ENCODE measurements at places on chromosomes 4 and X.

- no peak for DNase-seq
Measured at GRCh38 chr4:37748485-37748884, 62.3 kb upstream of the RELL1 start.

DNA sequence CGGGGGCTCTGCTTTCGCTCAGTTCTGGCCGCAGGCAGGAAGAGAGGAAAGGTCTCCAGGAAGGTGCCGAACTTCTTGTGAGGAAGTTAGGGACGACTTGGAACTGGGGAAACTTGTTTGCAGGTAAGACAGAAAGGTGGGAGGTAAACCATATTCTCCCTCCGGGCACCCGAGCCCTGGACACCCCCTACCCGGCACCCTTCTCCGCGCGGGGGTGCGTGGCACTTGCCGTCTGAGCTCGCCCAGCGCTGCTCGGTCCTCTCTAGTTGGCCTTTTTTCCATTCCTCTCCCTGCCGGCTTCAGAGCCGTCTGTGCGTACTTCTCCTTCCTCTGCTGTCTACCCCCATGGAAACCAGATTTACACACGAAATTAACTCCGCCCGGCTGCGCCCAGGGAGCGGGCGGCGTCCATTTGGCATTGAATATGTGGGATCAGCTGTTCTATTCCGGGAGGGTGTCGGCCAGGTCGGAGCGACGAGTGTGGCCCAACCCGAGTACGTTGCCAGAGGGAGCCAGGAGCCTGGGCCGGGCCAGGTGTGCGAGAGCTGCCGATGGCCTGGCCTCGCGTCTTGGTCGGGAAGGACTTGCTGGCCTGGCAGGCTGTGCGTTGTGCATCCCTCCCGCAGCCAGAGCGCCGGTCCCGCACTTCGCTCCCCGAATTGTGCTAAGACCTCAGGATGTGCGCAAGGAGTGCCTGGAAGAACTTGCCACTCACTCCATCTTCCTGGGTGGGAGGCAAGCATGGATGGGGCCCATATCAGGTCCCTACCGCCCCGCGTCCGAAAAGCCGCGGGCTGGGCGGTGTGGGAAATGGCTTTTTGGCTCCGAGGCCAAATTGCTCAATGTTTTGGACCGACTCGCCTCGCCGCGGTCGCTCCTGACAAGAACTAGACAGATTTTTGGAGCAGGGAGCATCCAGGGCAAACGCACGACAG is 1.7 kb downstream of the PDGFRA start:
- DNase-seq = no peak

DNA sequence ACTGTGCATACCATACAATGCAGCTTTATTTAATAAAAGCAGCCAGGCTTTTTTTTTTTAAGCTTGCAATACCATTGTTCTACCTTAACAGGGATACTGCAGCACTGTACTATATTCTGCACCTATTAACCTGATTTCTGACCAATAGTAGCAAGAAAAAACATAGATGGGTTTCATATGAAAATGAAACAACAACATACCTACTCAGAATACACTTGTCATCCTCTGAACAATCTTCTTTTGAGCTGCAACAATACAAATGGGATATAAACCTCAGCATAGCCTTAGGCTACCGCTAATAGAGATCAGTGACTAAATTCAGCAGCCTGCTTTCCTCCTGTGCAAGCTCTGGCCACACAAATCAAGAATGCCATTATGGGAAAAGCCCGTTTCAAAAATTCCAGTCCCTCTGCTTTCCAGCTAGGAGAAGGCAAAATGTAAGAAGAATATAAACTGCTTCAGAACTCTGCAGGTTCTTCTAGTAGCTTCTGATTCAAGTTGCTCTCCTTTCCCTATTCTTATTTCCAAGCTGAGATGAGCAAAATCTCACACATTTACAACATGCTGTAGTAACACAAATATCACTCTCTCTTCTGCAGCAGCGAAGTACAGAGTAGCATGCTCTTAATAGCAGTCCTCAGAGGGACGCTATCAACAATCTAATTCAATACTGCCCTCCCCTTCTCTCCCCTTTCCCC is 143.4 kb downstream of the KLHL13 start:
- no peak for DNase-seq

- DNase-seq = no peak
Measured at GRCh38 chrX:110182362-110182761, 135.5 kb downstream of the AMMECR1 start.

- DNase-seq = no peak
Measured at GRCh38 chr4:95142932-95143331, 385.2 kb downstream of the BMPR1B start.

DNA sequence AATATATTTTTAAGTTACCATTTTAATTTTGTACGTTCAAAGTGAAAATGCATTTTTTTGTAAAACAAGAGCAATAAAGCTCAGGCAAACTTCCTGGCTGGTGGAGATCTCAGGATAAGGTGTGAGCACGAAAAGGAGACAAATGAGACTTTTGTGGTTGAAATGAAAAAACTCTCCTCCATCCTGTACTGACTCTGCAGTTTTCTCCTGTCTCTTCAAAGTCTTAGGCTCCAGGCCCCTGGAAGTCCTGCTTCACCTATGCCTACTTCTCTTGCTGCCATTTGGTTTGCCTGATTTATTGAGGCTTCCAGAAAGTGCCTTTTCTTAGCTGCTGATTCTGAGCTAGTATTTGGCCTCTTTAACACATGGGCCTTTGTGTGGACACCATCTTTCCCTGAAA is 77.7 kb downstream of the MAML3 start:
- DNase-seq = no peak

- peak; percentile 7 for DNase-seq
Measured at GRCh38 chr4:184313702-184314659, 96.3 kb upstream of the ENPP6 start.

- DNase-seq = no peak
Measured at GRCh38 chr4:71537551-71538065, 198.8 kb downstream of the SLC4A4 start.

DNA sequence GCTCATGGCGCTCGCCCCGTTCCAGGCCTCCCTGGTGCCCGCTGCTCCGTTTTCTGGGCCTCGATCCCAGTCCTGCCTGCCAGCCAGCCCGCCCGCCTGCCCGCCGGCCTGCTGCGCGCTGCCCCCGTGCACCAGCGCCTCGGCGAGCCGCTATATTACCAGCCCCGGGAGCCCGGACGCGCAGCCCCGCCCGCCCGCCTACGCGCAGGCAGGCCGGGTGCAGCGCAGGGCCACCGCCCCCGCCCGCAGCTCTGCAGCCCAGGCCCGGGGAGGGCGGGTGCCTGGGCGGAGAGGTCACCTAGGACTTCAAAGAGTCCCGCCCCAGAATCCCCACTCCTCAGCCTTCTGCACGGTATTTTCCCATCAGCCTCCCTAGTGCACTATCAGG is at the start of gene MAOB:
MAOB (minus strand) TSS at position 157 of the 388 bp plus-strand sequence; CDS start at position 6, 151 bp downstream.
- no peak for DNase-seq

DNA sequence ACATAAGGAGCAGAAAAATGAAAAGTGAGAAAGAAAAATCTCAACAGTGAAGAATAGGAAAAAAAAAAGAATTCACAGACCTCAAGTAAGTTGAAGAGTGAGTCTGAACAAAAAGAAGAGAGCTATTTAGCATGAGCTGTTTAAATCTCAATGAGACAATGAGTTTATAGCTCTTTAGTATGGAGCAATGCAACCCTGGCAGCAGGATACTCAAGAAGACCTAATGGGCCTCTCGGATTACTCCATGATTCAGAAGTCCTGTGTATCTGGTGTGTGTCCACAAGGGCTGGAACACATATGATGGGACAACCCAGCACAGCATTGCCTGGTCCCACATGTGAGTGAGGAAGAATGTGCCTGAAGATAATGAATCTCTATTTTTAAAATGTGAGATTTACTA is 563.1 kb upstream of the INTU start:
- no peak for DNase-seq

GRCh38 chrX:47218920-47219815 is 687 bp downstream of the CDK16 start:
- peak; percentile 63 for DNase-seq

GRCh38 chrX:31500921-31501320 is 429.1 kb upstream of the FTHL17 start:
- DNase-seq = no peak

DNA sequence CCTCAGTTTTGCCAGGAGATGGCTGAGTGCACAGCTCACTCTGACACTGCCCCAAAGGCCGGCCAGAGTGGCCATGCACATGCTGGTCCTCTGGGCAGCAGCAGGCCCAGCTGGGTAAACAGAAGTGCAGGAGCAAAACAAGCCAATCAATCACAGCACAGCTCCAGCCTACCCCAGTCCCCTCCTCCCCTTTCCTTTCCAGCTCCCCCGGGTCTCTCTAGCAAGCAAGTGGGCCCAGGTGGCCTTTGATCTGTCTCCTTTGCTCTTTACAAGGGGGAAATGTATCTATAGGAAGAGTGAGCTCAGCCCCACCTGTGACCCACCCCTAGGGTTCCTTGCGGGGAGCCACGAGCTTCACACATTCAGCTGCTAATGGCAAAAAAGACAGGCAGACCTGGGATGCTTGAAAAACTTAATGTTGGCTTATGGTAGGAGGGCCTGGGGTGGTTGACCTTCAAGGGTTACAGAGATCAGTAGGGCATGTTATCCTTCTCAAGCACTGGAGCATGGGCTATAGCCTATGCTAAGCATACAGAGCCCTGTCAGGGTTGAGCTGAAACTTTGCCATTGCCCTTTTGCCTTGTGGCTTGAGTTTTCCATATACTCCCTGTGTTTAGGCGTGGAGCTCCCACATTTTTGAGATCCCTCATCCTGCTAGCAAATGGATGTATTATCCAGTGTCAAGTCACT is 57.8 kb upstream of the PLAC1 start:
- DNase-seq = no peak

DNA sequence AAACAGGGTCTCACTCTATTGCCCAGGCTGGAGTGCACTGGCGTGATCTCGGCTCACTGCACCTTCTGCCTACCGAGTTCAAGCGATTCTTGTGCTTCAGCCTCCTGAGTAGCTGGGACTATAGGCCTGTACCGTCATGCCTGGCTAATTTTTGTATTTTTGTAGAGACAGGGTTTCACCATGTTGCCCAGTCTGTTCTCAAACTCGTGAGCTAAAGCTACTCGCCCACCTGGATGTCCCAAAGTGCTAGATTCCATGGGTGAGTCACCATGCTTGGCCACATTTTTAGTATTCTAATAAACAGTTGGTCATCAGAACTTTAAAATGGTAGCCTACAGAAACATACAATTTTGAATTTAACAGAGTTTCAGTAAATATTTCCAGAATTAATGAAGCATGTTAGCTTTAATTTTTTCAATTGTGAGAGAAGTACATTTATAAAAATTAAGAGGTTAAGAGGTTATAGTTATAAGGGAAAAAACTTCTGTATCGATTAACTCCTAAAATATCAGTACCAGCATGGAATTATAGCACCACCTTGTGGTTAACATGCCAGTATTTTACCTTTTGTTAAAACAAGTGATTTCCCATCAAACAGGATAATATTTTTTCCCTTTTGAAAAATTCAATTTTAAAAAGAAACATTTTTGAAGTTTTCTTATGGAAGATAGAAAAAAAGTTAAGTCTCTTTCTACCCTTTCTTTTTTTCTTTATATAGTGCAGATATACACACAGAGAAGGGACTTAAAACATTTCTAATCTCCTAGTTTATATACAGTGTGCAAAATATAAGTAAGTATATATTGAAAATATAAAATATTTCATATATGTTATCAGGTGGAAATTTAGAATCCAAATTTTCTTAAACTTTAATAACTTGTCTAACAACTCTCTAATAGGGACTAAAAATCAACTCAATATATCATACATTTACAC is 35.4 kb downstream of the CEP44 start:
- DNase-seq = peak; percentile 49

DNA sequence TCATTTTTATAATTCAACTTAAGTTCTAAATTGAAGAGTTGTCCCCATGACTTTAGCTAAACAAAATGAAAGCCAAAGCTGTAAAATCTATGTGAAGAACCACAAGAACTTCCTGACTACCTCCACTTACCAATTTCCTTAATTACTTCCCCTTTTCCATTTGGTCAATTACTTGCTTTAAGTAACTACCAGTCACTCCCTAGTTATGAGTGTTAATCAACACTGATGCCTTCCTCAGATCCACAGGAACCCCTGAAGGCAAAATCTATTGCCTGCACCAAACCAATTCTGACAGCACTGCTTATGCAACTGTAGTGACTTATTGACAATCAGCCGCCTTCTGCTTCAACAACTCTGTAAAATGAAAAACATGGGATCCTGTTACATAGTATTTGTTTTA is 10.5 kb downstream of the RBMX start:
- DNase-seq = no peak

GRCh38 chr4:56127716-56128115 is 179.0 kb downstream of the CEP135 start:
- DNase-seq = no peak

DNA sequence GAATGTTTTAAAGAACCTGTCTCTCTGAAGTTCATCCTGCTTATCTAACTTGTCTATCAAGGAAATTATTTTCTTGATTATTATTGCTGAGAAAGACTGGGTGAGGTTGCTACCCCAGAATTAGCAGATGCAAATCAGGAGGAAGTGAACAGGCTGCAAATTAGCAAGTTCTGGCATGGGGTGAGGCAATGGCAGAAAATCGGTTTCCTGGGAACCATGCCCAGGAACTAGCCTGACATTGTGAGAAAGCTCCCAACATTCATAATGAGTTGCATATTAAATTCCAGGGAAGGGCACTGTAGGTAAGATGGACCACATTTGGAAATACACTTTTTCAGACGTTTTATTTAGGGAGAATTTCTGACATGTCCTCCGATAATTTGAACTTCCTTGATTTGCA is 11.6 kb downstream of the ARSF start:
- no peak for DNase-seq

DNA sequence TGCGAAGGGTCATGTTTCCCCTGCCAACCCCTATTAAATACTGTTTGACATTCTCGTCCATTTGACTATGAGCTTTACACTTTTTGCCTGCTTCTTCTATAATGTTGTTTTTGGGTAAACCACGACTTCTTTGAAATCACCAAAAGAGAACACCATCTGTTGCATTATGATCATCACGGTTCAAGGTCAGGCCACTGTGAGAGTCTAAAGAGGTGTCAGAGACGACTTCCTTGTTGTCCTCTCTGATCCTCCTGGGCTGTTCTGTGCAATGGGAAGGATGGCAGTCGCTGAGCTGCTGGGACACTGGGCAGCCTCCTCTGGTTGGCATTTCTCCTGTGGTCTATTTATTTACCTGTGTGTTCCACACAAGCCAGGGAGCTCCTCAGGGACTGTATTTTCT is 137.5 kb downstream of the RASL11B start:
- no peak for DNase-seq

- DNase-seq = no peak
Measured at GRCh38 chr4:141099326-141099725, 33.9 kb downstream of the RNF150 start.

DNA sequence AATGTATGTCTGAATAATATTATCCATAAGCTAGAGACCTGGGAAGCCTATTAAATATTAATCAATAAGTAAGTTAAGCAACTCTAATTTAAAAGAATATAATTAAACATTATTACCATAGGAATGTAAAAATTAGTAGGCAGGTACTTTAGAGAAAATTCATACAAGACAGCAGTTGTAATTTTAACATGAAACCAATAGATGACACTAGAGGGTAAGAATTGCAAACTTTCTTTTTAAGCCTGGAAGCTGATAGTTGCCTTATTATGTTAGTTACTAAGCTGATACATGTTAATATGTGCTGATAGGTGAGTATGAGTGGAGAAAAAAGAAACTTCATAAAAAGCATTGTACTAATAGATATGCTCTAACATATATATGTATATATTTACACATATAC is 1157.4 kb downstream of the FAM133A start:
- DNase-seq = no peak

GRCh38 chr4:118918388-118918787 is 29.7 kb downstream of the SYNPO2 start:
- DNase-seq = no peak

- no peak for DNase-seq
Measured at GRCh38 chrX:148917441-148917840, 417.0 kb downstream of the AFF2 start.

All from CD4-positive, alpha-beta T cell treated with Interleukin-17A for 1 hour (primary cell).